ENCODE measurements at places on chromosomes 7 and 10.

DNA sequence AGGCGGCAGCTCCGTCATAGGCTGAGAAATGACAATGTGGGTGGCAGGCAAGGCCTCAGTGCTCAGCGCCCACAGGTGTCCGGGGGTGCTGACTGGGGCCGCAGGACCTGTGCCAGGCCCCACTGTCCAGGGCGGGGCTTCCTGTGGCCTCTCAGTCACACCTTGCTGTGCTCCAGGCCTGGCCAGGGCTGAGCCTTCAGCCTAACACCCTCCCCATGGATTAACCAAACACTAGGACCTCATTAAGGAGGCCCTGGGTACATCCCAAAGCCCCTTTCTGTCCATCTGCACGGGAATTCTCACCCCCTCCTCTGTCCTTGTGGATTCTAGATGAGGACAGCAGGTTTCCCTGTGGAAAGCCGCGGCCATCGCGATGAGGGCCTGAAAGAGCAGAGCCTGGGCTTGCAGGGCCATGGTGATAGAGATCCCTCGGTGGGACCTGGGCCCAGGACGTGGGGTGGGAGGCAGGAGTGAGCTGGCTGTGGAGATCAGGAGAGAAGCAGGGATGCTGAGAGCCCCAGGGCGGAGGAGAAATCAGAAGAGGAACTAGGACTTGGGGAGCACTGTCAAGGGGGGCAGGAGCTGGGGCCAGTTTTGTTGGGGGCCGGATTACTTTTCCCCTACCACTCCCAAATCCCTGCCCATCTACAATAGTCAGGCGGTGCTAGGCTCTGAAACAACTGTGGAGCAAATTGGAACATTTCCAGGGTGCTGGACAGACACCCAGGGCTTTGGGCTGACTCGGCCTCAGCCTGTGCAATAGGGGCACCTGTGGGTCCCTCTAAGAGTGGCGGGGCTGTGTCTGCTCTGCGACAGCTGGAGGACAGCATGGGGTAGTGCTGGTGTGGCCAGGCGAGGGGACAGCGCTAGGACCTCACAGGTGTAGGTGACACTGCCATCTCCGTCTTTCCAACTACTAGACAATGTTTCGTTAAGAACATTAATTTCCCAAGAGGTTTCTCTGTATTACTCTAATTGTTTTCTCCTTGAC, 23.3 kb upstream of the MNX1 start:
- no peak for DNase-seq

DNA sequence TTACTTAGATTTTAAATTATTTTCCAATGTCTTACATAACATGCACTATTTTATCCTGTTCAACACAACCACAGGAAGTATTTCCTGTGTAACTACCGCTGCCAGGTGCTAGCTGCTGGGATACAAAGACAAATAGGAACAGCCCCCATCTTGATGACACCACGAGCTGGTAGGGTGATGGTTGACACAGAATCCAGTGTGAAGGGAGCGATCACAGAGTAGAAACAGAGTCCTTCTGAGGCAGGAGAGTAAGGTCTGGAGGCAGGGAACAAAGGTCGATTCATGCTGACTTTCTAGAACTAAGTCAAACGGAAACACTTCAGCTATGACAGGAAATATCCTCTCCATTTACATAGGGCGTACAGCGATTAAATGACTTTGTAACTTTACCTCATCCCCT, 232.3 kb downstream of the ADAM12 start:
- no peak for DNase-seq

DNA sequence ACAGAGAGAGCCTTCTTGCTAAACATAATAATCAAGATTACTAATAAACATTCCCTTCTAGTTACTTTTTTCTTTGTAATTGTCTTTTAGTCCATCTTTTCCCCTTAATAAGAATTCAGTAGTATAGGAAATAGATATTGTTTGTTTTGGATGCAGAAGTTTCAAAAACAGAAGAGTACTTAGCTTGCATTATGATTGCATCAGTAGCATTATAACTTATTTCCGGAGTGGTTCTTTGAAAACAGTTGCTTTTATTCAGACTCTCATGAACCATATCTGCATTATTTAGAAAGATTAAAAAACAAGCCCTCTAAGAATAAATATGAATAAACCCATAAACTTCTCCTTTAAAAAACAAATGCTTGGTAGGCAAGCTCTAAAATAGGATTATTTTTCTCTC, 34.0 kb upstream of the DKK1 start:
- DNase-seq: no peak

GRCh38 chr10:123967626-123968243, 76.1 kb upstream of the CPXM2 start:
- peak; percentile 40 for DNase-seq

DNA sequence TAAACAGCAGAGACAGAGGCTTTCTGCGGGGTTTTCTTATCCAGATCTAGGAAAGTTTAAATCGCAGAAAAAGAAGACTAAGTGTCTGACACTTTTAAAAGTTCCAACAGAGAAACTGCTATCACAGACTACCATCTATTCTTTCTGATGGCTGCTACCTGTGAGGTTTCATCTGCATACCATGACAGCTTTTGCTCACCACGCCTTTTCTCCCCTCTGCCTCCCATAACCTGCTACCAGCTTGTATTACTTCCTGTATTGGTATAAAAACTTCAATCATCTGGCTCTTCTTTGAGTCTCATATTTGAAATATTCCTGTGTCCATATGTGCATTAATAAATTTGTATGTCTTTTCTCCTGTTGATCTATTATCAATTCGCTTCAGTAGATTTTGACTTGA, 34.1 kb upstream of the RTKN2 start:
- no peak for DNase-seq

DNA sequence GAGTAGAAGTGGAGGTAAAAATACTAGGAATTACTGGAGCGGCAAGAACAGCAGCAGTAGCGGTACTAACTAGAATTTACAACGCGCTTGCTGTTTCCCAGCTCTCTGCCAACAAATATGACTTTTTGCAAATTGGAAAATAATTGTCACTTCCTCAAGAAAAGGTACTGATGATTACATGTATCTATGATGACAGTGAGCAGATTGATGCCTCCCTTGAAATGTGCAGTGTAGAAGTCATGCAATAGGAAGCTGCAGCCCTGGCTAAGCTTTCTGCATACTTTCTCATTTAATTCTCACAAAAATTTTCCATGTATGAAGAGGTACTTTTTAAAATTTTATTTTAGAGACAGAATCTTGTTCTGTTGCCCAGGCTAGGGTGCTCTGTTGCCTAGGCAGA, 49.9 kb downstream of the ANK3 start:
- DNase-seq: no peak

GRCh38 chr7:141584935-141585334, 33.7 kb downstream of the AGK start:
- DNase-seq: no peak

DNA sequence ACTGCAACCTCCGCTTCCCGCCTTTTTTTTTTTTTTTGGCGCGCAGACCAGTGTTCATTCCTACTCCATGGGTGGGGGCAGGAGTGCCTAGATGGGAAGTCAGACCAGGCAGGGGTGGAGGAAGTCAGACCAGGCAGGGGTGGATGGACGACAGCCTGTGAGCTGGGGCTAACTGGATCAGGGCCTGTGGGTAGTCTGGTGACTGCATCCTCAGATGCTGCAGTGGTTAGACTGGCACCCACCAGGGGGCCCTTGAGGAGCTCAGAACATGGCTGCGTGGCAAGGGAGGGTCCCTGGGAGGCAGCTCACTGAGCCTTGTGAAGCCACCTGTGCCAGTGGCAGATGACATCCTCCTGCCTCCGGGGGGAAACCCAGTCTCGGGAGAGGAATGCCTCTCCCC, 35.1 kb downstream of the RCC1L start:
- no peak for DNase-seq

DNA sequence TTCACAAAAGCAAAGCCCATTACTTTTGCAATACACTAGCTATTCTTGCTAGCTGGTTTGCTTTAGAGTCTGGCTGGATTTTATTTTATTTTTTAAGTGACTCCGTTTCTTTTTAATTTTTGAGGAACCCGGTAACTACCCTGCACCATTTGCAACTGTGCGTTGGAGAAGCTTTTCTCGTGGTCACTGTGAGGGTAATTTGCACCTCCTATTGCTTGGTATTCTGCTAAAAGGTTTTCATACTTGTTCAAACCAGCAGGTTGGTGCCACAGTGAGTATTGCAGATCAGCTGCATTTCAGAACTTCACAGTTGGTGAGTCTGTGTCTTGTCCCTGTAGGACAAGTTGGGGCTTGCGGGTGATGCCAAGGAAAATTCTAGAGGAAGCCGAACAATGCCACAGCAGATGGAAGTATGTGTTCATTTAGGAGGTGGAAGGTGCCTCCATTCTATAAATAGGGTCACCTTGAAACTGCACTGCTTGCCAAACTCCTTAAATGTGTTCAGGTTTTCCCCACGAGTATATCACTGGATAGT, 3.9 kb upstream of the NMT2 start:
- DNase-seq: no peak

- DNase-seq: no peak
Measured at GRCh38 chr7:43754596-43754995, 3.9 kb upstream of the BLVRA start.

DNA sequence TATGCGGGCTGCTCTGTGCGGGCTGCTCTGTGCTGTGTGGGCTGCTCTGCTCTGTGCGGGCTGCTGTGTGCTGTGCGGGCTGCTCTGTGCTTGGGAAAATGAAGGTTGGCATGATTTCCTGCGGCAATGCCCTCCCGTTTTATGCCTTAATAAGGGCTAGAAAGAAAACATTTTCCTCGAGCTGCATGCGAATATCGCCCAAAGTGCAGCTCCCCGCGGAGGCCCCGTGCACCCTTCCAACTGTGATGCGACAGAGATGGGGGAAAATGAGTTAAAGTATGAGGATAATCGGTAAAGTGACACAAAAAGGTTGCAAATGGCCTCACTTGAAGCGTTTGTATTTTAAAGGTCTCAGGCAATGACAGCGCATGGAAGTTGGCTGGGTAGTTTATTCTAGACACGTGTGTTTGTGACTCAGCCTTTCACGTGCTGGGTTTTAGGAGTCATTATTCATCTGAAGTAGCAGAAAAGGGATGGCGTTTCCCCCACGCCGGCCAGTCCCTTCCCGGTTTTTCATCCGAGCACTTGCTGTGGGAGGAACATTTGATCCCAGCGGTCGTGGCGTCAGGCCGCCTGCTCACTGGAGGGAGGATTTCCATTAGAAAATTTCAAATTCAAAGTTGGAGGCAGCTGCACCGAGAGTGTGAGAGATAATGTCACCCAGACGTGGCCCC, 220.7 kb downstream of the ADARB2 start:
- no peak for DNase-seq

DNA sequence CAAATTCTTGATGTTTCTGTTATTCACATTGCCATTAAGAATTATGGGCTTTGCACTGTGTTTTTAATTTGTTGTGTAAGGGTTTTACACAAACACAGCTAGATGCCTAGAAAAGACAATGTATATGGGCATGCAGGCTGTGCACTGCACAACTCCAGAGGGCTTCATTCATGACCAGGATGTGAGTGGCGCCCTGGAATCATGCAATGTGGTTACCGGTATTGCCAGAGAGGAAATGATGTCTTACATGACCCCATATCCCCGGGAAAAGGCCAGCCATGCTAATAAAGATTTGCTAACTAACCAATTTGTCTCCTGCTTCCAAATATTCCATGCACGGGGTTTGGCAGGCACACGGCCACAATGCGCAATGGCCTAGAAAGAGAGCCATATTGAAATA, 16.9 kb downstream of the KCNMA1 start:
- DNase-seq: no peak

DNA sequence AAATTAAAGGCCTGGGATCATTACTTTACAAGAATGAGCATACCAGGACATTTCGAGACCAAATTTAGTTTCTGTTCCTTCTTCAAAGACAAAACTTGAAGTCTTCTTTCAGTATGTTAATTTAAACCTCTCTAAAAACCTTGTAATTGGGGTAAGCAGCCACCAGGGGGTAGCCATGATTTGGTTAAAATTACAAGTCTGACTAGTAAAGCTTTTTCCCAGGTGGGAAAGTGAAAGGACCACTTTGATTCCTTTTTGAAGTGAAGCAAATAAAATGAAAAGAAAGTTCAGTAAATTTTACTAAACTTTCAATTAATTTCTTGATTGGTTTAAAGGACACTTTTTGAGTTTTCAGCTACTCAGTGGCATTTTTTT, 294.3 kb downstream of the BBS9 start:
- DNase-seq: no peak

DNA sequence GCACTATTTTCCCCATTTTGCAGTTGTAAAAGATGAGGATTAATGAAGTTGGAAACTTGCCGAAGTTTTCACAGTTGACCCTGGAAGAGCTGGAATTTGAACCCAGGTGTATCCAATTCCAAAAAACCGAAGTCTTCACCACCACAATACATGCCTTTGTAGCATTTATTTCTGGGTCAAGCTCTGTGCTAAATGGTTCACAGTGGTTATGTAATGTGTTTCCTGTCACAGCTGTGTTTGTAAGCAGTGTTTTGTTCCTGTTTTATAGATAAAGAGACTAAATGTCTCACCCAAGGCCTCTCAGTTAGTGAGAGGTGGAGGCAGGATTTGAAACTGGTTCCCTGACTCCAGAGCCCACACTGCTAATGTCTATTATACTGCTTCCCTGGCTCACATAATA, 17.6 kb downstream of the SFTPA2 start:
- DNase-seq: no peak

DNA sequence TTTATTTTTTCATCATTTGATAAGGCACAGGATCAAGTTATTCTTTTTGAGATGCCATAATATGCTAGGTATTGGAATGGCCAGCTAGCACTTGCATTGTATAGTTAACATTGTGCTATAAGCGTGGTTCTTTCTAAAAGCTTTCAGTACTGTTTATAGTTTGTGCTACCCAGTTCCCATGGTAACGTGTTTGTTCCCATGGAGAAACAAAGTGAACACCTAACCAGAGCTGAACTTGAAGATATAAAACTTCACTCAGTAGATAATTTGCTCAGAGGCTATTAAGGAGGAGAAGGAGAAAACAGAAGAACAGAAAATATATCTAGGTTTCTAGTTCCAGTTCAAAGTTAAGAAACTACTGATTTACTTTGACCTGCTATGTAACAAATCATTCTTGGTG, 23.6 kb upstream of the ITGB8 start:
- DNase-seq: peak; percentile 46

DNA sequence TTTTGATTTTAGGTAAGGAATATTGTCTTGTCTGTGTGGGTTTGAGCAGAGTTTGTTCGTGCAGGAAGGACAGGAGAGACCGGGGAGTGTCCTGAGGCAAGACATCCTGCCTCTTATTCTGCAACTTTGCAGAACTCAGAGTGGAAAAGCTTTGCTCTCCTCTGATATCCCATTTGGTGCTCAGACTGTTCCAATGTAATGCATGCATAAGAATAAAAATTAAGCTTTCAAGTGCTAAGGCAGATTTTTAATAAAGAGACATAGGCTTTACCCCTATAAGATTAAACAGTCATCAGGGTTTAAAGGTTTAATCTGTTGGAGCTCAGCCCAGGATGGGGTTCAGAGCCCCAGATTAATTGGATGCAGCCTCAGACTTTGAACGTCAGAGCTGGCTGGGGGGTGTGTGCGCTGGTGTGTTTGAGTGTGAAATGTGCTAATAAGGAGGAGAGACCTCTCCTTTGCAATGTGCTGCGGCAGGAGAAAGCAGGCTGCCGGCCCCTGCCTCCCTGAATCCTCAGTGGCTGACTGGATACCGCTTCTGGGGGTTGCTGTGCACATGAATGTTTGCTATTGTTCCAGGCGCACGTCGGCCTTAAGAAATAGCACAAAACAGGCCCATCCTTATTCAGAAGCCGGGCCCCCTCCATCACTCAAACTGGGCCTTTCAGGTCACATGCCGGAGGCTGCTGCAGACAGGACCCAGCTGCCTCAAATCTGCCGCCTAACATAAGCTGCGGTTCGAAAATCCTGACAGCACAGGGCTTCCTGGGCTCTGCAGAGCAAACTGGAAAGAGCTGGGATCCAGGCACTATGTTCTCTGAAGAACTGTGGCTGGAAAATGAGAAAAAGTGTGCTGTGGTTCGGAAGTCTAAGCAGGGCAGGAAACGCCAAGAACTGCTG, 84.1 kb upstream of the PRR15 start:
- DNase-seq: peak; percentile 36

GRCh38 chr10:38007551-38007950, 2.9 kb upstream of the ZNF33A start:
- DNase-seq: no peak
